Lower leg skin (tissue), 4 donors: ENCODE measurements at places on chromosomes 11 and 22. TPM values are rescaled to one million over a fixed set of nuclear protein-coding genes. Genes with fewer than 3 reads are reported as not detected.

- no peak for DNase-seq
These were observed 110.2 kb downstream of the TRIM29 start for GRCh38 chr11:120027546-120028180.

Gene MPEG1
- 2.1 TPM for total RNA-seq

DNA sequence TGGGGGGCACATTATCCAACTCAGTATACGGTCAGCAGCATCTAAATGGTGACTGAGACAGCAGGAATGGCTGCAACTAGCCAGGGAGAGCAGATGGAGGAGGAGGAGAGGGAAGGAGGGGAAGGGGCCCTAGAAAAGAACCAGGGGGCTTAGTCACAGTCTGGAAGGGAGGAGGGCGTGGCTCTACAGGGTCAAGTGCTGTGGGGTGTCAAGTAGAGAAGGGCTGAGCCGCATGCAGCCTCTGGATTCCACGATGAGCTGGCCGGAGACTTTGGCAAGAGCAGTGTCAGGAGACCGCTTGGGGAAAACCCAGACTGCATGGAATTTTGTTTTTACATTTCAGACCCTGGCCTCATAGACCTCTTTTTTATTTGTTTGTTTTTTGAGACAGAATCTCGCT is 25.8 kb upstream of the PPFIA1 start:
- no peak for DNase-seq

DNA sequence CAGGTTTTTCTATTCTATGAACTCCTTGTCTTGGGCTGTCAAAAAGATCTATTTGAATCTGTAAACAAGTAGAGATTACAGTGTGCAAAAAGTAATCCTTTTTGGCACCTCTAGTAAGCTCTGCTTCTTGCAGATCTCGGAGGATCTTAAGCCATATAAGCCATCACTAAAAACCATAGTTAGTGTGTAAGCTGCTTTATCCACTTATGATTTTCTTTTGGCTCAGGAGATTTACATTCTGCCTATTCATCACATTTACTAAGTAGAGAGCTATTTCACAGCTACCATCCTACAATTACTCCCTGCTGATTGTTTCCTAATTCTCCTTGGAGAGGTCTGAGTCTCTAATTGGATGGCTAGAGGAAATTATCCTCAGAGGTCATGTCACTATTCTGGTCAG is 385.7 kb downstream of the AASDHPPT start:
- no peak for DNase-seq

- DNase-seq: no peak
These were observed 66.5 kb downstream of the SLC35F2 start for GRCh38 chr11:107792049-107792443.

GRCh38 chr11:2106583-2107209 is 32.5 kb downstream of the IGF2 start:
- no peak for DNase-seq

Gene MS4A3
- total RNA-seq: not detected

Gene AIFM3
- 0.15 TPM for total RNA-seq

DNA sequence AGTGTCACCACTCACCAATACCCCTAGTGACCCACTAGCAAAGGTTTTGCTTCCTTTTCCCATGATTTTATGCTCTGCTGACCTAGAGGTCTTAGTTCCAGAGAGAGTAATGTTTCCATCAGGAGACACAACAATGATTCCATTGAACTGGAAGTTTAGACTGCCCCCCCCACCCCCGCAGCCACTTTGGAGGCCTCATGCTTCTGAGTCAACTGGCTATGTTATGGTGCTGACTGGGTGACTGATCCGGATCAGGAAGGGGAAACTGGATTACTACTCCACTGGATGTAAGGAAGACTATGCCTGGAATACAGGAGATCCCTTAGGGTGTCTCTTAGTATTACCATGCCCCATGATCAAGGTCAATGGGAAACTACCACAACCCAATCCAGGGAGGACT is 633.6 kb downstream of the OPCML start:
- no peak for DNase-seq

DNA sequence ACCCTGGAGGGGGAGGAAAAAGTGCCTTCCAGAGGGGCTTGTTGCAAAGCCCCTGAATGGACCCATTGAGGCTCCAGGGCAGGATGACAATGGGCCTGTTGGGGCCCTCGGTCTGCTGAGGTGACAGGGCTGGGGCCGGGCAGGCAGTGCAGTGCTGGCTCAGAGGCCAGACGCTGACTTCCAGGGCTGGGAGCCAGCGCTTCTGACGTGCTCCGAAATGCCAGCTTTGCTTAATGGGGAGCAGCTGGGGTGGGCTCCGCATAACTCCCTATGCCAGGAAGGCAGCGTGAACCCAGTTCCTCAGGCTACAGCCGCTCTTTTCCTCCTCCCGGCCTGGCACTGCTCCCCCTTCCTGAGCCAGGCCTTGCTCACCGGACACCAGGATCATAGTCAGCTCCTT is 17.7 kb downstream of the NAV2 start:
- peak; percentile 84 for DNase-seq

DNA sequence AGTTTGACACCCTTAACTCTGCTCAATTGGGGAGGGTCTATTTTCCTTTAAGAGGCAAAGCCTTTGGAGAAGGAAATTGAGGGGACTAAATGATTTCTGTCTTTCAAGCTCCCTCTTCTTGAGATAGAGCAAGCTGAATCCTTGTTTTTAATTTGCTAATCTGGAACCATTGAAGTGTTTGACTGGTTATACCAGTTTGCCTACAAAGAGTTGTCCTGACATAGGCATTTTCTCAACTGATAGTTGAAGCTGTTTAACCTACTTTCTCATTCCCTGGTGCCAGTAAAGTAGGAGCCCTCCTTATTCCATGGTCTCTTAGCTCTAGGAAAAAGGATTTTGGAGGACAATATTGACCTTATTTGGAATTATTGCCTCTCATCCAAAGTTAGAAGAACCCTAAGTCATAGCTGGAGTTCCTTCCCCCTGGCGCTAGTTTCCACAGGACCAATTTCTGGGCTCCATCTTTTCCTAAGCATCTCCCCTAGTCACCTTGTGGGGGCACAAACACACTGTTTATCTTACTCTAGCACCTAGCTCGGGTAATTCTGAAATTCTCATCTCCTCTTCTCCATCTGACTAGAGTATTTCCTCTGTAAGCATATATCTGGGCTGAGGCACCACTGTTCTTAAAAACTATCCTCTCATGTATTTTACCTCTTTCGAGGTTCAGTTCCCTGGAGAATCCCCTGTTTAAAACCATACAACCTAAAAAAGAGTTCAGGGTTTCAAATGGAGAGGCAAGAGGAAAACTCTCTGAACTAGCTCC is 7.4 kb downstream of the ZDHHC5 start:
- no peak for DNase-seq

DNA sequence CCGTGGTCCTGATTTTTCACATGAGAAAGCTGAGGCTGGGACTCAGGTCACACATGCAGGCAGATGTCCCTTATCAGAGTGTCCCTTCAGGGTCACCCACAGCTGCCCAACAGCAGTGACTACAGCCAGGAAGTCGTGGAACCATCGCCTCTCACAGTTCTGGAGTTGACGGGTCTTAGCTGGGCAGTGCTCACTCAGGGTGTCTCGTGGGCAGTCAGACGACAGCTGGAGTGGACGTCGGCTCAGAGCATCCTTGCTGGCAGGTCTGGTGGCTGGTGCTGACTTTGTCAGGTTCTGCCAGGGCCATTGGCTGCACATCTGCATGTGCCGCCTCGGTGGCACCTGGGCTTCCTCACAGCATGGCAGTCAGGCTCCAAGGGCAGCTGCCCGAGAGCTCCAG is 35.6 kb upstream of the TH start:
- peak; percentile 82 for DNase-seq

Gene CCDC73
- total RNA-seq: not detected

DNA sequence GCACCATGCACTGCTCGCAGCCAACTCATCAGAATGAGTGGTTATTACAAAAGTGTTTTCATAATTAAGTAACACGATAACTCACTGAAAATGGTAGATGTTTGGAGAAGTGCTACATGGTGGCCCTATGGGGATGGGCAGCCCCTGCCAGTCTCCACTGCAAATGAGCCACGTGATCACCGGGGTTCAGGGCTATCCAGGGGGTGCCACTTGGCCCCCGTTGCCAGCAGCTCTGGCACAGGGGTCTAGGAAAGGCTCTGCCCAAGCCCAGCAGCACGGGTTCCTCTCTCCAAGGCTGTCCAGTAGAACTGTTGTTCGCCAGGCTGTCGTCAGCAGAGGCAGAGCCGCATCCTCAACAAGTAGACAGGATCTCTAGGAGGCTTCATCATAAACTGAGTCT is 382.1 kb upstream of the B3GAT1 start:
- DNase-seq: no peak

Gene PRDM11
- 3.2 TPM for total RNA-seq

Gene LPXN
- 4.9 TPM for total RNA-seq

GRCh38 chr22:32144496-32145274 is 14.4 kb downstream of the C22orf42 start:
- DNase-seq: no peak

DNA sequence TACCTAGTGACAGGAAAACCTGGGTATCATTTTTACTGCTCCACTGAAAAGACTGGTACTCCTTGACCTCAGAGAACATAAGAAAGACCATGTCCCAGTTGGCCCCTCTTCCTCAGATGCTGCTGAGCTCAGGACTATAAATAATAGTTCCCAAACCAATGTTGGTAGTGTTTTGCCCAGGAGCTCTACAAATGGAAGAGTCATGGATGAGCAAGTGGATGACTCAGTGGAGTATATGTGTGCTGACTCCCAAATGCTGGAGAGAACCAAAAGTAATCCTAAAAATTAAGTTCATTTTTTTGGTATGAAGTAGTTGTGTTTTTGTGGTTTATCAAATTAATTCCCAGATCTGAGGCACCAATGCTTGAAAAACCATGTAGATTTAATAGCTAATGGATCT is 482.0 kb downstream of the KCNA4 start:
- DNase-seq: no peak

DNA sequence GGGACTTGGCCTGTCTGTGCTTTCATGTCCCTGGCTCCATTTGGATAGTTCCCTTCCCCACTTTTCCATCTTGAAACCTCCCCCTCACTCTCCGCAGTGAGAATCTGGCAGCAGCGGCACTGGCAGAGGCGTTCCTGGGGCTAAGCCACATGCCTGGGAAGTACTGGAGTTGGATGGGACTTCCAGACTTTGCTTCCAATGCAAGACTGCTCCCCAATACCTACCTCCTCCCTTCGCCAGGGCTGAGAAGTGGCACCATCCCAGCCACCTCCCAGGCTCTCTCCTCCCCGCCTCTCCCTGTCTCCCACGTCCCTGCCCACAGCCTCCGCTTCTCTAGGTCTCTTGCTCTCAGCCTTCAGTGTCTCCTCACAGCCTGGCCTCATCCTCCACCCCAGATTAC is 16.6 kb downstream of the TST start:
- DNase-seq: no peak

Gene OR2AT4
- total RNA-seq: not detected

- DNase-seq: no peak
These were observed 138.1 kb downstream of the SBF2 start for GRCh38 chr11:10155793-10156490.

DNA sequence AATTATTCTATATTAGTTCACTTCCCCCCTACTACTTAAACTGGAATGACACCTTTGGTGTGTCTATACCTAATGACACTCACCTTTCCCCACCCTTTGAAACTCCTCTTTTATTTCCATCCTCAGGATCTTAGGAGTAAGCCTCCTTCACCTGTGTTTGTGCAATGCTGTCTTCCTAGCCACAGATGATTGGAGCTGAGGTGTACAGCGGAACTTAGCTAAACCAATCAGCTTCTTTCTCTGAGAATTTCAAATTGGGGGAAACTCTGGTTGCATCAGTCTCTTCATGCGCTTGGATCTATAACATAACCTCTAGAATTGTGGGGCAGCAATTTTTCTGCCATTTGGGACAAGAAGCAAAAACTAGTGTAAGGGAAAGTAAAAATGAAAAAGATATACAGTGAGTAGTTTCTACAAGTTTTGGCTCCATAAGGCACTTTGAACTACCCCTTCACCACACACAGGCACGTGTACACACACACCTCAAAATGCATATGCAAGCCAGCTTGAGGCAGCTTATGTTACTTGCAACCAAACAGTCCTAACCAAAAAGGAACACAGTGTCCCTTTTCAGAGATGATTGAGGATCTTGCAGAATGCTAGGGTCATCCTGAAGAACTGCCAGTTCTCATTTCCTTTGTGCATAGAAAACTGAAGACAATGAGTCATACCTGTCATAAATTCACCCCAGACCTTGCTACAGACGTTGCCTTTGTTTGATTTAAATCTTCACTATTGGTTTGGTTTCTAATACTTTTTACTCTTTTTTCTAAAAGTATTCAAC is 36.0 kb upstream of the LDLRAD3 start:
- no peak for DNase-seq

DNA sequence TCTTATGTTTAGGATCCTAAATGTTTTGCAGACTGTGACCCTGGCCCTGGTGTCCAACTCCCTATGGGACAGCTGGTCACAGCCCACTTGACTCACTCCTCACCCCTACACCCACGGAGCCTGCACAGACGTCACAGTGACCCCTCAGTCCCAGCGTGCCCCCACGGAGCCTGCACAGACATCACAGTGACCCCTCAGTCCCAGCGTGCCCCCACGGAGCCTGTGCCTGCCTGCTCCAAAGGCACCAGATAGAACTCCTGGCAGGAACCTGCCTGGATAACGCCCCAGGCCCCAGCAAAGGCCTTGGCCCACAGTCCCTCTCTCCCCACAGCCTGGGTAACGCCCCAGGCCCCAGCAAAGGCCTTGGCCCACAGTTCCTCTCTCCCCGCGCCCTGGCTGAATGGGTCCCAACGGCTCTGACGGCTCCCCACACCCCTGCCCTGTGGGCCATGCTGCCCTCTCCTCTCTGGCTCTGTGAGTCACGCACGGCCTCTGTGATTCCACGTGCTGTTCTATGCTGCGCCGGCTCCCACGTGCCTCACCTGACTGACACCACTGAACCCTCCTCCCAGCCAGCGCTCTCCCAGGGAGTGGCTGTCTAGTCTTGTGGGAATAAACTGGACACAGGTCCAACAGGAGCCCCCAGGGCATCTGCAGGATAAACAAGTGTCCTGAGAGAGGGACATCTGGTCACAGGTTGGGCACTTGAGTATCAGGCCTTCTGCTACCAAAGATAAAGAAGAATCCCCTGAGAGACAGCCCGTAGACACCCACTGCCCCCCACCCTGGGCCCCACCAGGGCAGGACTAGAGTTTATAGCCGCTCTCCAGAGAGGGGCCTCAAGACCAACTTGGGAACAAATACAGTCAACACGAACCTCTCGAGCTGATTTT is 250.3 kb downstream of the BRD1 start:
- DNase-seq: peak; percentile 78

Gene SMIM38
- total RNA-seq: 1.8 TPM

Gene HEPN1
- total RNA-seq: not detected

DNA sequence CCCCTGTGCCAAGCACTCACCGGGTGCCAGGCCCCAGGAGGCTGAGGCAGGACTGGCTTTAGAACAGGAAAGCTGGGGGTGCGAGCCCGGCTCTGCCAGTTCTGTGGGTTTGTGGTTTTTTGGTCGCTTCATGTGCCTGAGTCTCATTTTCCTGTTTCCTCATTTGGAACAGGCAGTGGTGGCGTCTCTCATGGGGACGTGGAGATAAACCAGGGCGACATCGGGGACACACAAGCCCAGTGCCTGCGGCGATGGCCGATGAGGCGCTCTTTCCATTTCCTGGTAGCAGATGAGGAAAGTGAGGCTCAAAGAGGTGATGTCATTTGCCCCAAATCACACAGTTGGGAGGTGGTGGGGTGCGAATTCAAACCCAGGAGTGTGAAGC is 20.8 kb upstream of the CHKA start:
- peak; percentile 86 for DNase-seq

- peak; percentile 68 for DNase-seq
These were observed 26.7 kb downstream of the PARVG start for GRCh38 chr22:44207173-44207980.

- peak; percentile 69 for DNase-seq
These were observed 11.5 kb downstream of the C1QTNF6 start for GRCh38 chr22:37176464-37177061.
